IMR-90 (cell line): ENCODE measurements at places on chromosomes 7 and 10. TPM values are rescaled to one million over a fixed set of nuclear protein-coding genes. Genes with fewer than 3 reads are reported as not detected.

Gene NSUN6
- total RNA-seq: 11.4 and 11.5 TPM in 2 replicates

DNA sequence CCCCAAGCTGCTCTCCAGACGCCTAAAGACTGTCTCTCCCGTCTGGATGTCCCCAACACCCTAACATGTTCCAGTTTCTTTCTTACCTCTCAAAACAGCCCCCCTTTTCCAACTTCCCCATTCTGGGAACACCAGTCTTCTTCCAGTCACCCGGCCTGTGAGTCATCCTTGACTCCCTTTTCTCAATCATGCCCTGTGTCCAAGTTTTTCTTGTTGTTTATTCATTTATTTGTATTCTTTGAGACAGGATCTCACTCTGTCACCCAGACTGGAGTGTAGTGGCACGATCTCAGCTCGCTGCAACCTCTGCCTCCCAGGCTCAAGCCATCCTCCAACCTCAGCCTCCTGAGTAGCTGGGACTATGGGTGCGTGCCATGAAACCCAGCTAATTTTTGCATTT lies 15.6 kb downstream of the SNX10 start:
- DNase-seq: peak; percentile 4

DNA sequence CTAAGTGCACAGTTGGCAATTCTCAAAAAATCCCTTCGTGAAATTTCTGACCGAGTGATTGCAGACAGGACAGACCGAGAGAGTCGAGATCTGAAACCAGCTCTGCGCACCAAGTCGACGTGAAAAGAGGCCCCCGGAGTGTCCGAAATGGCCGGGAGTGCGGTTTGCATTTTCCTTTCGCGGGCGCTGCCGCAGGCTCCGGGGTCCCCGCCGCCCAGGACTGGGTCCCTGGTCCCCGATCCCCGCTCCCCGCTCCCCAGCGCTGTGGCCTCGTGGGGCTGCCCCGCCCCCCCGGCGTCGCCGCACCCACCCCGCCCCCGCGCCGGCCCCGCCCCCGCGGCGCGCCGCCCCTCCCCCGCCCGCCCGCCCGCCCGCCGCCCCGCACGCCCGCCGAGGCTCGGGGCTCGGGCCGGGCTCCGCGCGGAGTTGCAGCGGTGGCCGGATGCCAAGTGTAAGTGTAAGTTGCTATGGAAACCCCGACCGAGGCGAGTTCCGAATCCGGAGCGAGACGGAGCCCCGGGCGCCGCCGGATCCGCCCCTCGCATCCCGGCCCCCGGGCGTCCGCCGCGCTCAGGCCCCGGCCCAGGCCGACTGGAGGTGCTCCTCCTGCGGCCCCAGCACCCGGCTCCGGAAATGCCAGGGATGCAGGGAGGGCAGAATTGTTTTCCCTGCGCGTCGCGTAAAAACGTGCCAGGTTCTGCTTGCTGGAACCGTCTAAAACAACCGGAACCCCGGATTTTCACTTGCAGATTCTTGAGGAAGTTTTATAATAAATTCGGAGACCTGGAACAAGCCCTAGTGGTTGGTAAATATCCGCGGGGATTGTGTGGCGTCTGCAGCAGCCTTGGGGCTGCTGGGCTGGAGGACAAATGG lies 4.6 kb downstream of the BMI1 start:
- peak; percentile 58 for DNase-seq

DNA sequence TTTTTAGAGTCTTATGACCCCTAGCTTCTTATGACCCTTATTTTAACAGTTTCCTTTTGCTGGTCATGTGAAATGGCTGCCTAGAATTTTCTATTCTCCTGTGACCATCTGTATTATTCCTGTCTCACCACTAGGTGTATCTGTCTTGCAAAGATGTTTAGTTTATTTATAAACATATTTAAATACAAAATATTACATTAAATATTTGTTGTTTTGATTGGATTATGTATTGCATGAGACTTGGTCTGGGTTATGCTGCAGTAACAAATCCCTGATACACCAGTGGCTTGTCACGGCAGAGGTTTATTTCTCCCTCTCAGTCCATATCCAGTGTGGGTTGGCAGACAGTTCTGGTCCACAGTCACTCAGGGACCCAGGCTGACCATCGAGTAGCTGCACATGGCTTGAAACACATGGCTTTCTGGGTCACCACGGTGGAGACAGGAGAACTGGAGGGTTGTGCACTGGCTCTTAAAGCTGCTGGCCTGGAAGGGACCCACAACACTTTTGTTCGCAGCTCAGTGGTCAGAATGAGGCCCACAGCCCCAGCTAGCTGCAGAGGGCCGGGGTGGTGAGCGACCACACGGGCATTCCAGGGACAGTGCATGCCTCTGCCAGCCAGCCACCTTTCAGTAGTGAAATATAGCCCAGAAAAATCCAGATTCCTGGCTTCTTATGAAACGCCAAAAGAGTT lies 7.4 kb downstream of the RASSF4 start:
- no peak for DNase-seq

- DNase-seq: no peak
Measured at GRCh38 chr10:103459615-103460014, 915 bp upstream of the CALHM1 start.

- DNase-seq: no peak
Measured at GRCh38 chr7:123043642-123044041, 48.1 kb upstream of the TAS2R16 start.
